ENCODE measurements at places on chromosomes 4 and X.

DNA sequence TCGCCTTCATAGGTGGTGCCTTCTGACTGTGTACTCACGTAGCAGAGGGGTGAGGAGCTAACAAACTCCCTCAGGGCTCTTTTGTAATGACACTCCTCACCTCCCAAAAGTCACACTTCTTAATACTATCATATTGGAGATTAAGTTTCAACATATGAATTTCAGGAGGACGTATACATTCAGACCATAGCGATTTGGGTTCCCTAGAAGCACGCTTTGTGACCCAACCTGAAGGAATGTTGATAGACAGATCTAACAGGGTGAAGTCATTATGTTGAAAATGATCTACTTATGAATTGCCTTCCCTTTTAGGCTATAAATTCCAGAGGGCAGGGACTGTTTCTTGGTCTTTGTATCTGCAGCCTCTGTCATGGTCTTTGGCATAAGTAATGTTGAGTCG lies 3.2 kb upstream of the KLHL34 start:
- no peak for DNase-seq

DNA sequence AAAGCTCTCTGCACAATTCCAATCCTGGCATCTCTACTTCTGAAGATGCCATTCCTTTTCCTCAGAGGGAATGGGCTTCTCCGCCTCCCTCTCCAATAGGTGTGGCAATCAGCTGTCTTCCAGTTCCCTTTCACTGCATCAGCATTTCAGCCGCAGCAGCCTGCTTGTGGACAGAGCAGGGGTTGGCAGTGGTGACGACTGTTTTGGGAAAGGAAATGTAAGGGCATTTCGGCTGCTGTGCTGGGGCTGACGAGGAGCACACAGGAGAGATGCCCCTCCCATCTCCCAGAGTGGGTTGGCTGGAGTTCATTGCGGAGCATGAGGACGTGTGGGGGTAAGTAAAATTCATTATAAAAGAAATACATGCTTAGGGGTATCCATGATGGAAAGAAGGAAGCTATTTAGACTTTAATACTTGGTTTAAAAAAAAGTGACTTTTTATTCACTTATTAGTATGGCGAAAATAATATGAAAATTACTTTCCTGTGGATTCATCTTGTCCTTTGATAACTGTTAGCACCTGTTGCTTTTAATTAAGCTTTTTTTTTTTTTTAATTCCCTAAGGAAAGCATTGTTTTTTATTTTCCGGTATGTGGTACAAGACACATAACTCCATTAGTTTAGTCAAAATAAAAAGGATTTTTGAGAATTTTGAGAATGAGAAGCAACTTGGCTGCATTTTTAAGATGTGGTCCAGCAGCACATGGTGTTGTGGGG lies at the start of gene LIMCH1:
Gene LIMCH1, plus strand, starts transcription at position 141 of the 717 bp plus-strand sequence. CDS start 67,839 bp downstream, outside the sequence.
- DNase-seq = peak; percentile 19

DNA sequence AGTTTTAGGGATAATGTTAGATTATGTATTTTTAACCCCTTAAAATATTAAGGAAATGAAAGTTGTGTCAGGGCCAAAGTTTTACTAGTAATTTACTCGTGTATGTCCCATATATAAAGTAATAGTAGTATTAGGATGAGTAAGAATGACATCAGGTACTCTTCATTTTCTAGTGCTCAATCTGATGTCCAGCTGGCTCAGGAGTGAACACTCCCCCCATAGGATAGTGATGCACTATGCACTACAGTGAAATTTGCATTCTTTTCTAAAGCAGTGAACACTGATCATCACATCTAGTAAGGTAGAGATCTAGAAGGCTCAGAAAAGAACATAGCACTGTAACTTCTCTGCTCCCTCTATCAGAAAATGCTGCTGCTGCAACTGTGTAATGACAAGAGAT lies 409.7 kb downstream of the GLUD2 start:
- DNase-seq = no peak

DNA sequence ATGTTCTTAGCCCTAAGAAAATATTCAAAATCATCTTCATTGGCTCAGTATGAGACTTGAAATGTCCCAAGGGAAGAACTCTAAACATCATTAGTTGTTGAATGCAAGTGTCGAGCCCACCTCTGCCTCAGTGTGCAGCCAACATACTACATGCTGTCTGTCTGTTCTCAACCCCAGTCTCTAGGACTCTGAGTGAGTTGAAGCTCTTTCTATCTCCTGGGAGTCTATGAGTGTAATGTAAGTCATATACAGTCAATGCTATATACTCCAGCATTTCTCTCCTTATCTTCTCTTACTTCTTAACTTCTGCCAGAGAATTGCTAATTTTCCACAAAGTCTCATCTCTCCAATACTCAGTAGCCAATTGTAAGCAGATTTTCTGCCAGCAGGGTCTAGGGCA lies 61.3 kb downstream of the SPATA18 start:
- no peak for DNase-seq

DNA sequence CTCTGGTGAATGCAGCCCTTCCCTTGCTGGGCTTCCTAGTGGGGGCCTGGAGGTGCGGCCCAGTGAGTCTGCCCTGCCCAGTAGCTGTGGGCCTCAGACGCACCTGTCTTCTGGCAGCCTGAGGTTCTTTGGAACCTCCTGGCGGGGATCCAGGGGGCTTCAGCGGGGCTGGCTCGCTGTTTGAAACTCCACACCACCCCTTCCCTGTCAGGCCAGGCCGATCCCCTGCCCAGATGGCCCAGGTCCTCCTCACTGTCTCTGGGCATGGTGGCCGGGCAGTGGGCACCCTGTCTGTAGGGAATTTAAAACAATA lies 10.7 kb upstream of the NKX1-1 start:
- DNase-seq = no peak

DNA sequence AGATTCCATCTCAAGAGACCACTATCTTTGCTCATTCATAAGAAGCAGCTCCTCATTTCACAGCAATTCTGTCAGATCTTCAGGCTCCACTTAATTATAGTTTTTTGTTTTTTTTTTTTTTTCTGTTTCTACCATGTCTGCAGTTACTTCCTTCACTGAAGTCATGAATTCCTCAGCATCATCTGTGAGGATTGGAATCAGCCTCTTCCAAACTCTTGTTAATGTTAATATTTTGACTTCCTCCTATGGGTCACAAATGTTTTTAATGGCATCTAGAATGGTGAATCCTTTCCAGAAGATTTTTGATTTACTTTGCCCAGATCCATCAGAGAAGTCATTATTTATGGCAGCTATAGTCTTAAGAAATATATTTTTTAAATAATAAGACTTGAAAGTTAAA lies 53.1 kb downstream of the BMP2K start:
- DNase-seq = no peak

DNA sequence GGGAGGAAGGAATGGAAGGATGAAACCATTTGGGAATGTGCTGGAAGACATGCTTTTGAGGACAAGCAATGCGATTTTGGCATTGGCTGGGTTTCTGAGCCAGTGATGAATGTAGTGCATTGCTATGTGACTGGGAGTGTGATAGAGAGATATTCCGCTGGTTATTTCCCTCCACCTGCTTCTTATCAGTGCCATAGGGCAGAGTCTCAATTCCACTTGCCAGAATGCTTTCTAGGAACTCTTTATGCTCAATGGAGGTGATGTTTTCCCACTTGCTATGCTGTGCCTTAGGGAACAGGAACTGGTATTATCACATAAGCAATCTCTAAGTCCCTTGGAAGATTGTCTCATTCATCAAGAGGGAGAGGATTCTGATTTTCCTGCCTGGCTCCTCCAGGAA lies 28.0 kb downstream of the TBL1X start:
- DNase-seq = no peak

DNA sequence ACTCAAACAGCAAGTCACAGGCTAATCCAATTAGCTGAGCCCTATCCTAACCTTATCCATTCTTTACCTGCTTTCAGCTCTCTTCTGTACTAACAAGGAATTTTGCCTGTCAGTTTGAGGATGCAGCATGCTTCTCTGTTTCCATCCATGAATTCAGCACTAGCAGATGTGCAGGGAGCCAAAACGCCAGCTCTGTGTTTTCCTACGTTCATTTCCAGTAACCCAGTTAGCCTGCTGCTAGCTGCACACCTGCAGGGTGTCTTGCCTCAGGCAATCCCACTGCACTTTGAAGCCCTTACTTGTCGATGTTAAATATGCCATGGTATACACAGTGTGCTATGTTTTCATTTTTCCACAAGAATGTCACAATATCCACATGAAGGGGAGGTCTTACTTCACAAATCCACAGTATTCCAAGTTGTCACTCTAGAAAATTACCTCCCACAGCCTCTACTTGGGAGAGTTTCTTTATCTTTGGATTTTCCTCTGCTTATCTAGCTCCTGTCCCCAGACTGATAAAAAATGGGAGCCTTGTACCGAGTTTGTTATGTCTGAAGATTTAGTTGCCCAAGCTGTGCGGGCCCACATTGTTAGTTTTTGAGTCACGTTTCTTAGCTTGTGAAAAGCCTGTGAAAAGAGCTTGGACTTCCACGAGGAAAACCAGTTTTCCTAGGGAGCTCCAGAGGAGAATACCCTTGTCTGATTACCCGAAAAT lies 127.6 kb upstream of the HHIP start:
- DNase-seq = no peak

GRCh38 chrX:107571296-107571998 lies 56.9 kb upstream of the PRPS1 start:
- DNase-seq = peak; percentile 77

- no peak for DNase-seq
Observed at GRCh38 chr4:137703195-137703594, 170.9 kb upstream of the PCDH18 start.

DNA sequence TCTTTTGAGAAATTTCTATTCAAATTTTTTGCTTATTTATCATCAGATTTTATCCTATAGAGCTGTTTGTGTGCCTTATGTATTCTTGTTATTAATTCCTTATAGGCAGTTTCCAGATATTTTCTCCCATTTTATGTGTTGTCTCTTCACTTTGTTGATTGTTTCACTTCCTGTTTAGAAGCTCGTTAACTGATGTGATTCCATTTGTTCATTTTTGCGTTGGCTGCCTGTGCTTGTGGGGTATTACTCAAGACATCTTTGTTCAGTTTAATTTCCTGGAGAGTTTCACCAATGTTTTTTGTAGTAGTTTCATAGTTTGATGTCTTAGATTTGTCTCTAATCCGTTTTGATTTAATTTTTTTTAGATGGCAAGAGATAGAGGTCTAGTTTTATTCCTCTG lies 14.6 kb downstream of the ZNF718 start:
- DNase-seq = no peak

GRCh38 chr4:33116871-33117270 lies 2396.7 kb downstream of the PCDH7 start:
- DNase-seq = no peak

DNA sequence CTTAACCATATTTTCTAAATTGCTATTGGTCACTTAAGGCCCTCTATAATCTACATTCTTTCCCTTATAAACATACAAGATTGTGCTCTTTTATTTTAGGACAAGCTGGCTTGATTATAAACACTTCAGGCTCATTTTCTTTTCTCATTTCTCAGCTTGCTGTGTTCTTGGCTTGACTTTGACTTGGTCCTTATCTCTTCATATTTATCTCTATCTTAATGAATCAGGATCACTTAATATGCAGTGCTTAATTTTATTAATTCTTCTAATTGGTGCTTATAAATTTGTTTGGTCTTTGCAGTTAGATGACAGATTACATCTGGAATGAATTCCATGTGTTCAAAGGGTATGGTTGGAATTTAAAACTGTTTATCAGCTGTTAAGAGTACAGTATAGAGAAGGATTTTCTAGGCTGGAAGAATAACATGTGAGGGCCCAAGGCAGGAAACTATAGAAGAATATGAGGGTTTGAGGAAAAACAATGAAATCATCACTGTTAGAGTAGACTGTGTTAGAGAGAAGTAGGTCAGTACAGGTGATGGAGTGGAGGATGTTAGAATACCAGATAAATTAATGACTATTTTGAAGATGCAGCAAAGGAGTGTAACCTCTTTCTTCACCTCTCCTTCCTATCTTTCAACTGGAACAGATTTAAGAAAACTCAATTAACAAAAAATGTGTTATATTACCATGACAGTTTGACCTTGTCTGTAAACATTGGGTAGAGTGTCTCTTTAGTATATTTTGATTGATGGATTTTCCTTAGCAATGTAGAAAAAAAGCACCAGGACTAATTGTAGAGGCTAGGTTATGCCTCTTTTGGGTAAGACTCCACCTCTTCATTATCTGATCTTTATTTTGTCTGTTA lies 169.6 kb downstream of the RAPGEF2 start:
- no peak for DNase-seq

GRCh38 chr4:24770032-24770584 lies 25.3 kb upstream of the SOD3 start:
- peak; percentile 70 for DNase-seq

- DNase-seq = no peak
Observed at GRCh38 chr4:38869511-38869910, 1.9 kb downstream of the FAM114A1 start.

- DNase-seq = no peak
Observed at GRCh38 chr4:71487344-71487920, 148.6 kb downstream of the SLC4A4 start.

- DNase-seq = no peak
Observed at GRCh38 chrX:136863826-136864225, 16.7 kb downstream of the RBMX start.

GRCh38 chr4:165763640-165764039 lies 109.4 kb upstream of the TLL1 start:
- DNase-seq = no peak

DNA sequence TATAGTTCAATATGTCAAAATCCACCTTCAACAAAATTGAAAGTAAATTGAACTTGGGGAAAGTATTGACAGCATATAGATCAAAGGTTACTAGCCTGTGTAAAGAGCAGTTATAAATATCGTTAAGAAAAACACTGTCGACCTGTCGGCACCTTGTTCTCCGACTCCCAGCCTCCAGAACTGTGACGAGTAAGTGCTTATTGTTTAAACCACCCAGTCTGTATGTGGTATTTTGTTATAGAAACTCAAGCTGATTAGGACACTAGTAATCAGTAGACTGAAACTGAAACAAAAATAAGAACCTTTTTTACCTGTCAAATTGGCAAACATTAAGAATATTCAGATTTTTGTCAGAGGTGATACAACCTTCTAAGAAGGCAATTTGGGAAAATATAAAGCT lies 17.0 kb downstream of the HTT start:
- no peak for DNase-seq

GRCh38 chr4:102554482-102554881 lies 53.3 kb downstream of the NFKB1 start:
- DNase-seq = no peak

DNA sequence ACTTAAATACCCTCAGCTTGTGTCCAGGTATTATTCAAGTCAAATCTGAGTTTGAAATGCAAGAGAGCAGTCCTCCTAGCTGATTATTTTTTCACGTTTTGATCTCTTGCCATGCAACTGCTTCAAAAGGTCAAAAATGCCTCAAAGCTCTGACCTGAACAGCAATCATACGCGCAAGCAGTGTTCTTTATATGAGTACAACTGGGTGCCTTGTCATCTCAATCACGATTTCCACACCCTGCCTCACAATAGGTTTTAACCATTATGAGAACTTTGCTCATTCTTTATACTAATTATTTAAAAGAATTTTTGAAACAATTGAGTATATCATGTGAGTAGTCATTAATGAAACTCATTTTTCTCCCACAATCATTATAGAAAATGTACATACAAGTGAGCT lies 649.1 kb downstream of the DMD start:
- no peak for DNase-seq

DNA sequence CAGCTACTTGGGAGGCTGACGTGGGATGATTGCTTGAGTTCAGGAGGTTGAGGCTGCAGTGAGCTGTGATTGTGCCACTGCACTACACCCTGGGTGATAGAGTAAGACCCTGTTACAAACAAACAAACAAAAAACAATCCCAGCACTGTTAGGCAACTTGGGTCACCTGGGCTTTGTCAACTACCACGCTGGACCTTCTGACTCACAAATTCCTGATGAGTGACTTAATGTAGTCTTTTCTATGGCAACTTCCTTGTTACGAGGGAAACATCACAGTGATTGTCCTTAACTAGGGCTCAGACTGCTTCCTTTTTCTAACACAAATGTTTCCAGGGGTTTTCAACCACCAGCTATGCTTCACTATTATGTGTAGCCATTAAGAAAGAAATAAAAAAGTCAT lies 128.8 kb upstream of the GPC4 start:
- peak; percentile 52 for DNase-seq

All from GM04503 (cell line).